ENCODE measurements at places on chromosomes 16 and 17. TPM values are rescaled to one million over a fixed set of nuclear protein-coding genes. Genes with fewer than 3 reads are reported as not detected.

GSG1L gene
- 0.08 TPM for total RNA-seq

CNGB1 gene
- total RNA-seq = not detected

FOXN1 gene
- total RNA-seq = not detected

TPSB2 gene
- total RNA-seq = 0.57 TPM

TMEM114 gene
- total RNA-seq = not detected

RAMP2 gene
- total RNA-seq = 1.1 TPM

DRC3 gene
- total RNA-seq = 3.6 TPM

KRT40 gene
- not detected for total RNA-seq

XYLT1 gene
- total RNA-seq = 0.62 TPM

BRIP1 gene
- total RNA-seq = 9.4 TPM

CDH8 gene
- total RNA-seq = 0.21 TPM

CEP20 gene
- 94.3 TPM for total RNA-seq

OTOP2 gene
- not detected for total RNA-seq

SNX20 gene
- 0.10 TPM for total RNA-seq

DNA sequence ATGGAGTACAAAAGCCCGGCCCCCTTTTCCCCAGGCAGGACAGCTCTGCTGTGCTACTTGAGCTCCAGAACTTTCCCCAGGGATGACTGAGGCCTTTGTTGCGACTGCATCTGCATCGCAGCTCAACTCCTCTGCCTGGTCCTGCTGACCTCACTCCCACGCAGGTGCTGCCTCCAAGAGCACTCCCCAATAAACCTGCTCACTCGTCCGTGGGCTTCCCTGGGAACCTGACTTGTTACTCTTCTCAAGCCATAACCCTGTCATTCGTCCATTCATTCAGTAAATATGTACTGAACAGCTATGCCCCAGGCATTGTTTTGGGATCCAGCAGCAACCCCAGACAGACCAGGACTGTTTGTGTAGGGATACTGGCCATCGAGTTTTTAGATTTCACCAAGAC, 11.6 kb upstream of the RMI2 start:
- DNase-seq = no peak

- DNase-seq = no peak
Measured at GRCh38 chr16:82405736-82406135, 221.0 kb upstream of the CDH13 start.

GRCh38 chr16:87864331-87864989, 4.8 kb downstream of the SLC7A5 start:
- no peak for DNase-seq

- DNase-seq = no peak
Measured at GRCh38 chr17:72720494-72720825, 372.0 kb downstream of the SLC39A11 start.

GRCh38 chr17:44653954-44654353, 2.3 kb upstream of the MEIOC start:
- no peak for DNase-seq

GRCh38 chr16:81531419-81531821, 86.8 kb downstream of the CMIP start:
- DNase-seq = no peak

DNA sequence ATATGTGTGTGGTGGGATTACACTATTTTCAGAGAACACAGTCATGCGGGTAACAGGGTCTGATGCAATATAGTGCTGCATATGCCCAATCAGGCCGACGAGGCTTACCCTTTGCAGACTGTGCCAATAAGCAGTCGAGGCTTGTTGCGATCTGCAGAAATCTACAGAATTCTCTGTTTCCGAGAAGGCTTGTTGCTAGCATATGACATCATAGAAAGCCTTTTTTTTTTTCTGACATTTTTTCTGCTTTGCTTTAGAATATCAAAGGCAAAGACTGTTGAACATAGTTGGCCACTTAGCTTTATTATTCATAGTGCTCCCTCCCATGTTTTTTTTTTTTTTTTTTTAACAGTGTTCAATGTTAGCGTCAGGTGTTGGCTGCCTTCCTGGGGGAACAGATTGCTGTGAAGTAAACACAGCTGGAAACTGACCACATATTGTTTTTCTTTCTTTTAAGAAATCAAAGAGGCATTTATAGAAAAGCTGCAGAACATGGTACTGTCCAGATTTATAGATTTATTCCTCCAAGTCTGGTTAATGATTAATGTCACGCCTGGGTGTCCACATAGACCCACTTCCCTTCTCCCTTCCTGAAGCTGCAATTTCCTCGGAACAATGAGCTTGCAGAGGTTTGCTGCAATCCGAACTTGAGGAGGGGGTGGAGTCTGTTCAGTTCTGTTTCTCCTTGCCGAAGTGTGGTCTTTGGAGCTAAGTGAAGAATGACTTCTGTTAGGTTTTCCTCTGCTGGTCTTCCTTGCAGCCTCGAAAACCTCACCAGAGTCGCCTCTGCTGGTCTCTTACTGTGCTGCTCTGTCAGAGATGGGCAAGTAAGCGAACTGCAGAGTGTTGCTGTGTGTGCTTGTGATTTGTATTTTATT, 87.3 kb downstream of the MAP2K6 start:
- DNase-seq = no peak

DNA sequence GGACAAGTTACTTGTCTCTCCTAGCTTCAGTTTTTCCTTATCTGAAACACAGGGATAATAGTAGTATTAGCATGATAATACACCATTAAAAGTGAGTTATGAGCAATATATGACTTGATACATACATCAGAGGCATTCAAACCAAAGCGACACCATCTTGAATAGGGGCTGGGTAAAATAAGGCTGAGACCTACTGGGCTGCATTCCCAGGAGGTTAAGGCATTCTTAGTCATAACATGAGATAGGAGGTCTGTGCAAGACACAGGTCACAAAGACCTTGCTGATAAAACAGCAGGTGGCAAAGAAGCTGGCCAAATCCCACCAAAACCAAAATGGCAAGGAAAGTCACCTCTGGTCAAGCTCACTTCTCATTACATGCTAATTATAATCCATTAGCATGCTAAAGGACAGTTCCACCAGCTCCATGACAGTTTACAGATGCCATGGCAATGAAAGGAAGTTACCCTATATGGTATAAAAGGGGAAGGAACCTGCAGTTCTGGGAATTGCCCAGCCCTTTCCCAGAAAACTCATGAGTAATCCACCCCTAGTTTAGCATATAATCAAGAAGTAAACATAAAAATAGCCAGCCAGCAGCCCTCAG, 37.2 kb upstream of the HS3ST3A1 start:
- no peak for DNase-seq

DNA sequence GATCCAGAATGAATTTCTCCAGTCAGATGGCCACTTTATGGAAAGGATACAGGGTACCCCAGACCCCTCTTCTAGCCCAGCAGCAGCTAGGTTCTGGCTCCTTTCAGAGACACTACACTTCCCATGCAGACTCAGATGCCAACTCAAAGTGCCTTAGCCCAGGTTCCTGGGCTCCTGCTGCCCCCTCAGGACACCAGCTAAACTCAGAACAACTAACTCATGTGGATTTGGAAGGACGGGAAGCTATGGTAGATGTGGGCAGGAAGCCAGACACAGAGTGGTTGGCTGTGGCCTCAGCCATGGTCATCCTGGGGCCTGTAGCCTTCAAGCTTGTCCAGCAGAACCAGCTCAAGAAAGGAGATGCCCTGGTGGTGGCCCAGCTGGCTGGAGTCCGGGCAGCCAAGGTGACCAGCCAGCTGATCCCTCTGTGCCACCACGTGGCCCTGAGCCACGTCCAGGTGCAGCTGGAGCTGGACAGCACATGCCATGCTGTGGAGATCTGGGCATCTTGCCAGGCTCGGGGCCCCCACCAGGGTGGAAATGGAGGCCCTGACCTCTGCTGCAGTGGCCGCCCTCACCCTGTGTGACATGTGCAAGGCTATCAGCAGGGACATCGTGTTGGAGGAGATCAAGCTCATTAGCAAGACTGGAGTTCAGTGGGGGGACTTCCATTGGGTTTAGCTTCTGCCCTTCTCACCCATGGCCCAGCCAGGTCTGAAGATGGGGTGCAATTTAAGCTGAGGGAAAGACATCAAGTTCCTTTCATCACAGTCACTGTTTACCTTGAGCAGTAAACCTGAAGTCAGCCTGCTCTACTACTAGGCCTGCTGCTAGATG, 111.8 kb downstream of the N4BP1 start:
- DNase-seq = no peak

DNA sequence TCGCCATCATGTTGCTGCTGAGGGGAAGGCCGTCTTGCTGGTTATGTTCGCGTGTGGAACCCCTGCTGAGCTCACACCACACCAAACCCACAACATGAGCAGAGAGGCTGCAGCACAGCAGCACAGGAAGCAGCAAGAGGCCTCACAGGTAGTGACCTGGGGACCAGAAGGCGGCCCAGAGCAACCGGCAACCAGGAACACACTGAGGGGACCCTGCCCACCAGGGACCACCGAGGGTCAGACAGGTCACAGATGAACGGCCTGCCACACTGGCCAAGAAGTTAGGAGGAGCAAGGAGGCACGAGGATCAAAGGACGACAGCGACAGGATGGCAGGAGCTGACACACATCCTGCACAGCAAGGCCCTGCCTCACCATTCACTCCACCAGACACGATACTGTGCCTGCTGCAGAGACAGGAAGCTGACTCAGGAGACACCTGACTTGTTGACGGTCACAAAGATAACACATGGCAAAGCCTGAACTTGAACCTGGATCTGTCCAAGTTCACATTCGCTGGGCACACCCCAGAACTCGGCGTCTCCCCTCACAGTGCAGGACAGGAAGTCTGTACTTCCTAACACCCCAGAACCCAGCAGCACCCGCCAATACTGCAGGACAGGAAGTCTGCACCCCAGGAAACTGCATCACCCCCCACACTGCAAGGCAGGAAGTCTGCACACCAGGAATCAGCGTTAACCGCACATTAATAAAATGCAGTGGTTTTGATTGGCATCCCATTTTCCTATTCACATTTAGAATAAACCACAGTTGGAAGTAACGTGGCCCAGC, 98.5 kb downstream of the ZNF778 start:
- peak; percentile 83 for DNase-seq

DNA sequence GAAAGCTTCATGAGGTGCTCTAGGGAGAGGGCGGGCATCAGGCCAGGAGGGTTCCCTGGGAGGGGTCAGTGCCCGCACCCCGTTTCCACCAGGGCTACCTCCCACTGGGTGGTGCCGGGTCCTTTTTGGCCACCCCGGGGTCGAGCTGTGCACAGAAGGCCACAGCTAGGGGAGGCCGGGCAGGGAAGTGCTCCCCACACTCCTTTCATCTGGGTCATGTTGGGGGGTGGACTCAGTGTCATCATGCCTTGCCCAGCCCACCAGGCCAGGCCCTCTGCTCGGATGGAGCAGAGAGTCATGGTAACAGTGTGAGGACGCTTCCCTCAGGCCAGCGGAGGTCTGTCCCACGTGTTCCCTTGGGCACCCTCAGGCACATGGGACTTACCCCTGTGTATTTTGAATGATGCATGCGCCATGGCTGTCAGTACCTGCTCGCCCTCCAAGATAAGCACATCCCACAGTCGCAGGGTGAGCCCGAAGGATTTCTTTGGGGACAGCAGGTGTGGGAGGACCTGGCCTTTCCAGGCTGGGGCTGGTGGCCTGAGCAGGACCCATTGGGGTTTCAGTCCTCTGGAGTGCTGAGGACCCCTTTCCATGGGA, 46.4 kb downstream of the TNFRSF13B start:
- no peak for DNase-seq

- DNase-seq = no peak
Measured at GRCh38 chr17:75353176-75353575, 52.3 kb downstream of the GRB2 start.

DNA sequence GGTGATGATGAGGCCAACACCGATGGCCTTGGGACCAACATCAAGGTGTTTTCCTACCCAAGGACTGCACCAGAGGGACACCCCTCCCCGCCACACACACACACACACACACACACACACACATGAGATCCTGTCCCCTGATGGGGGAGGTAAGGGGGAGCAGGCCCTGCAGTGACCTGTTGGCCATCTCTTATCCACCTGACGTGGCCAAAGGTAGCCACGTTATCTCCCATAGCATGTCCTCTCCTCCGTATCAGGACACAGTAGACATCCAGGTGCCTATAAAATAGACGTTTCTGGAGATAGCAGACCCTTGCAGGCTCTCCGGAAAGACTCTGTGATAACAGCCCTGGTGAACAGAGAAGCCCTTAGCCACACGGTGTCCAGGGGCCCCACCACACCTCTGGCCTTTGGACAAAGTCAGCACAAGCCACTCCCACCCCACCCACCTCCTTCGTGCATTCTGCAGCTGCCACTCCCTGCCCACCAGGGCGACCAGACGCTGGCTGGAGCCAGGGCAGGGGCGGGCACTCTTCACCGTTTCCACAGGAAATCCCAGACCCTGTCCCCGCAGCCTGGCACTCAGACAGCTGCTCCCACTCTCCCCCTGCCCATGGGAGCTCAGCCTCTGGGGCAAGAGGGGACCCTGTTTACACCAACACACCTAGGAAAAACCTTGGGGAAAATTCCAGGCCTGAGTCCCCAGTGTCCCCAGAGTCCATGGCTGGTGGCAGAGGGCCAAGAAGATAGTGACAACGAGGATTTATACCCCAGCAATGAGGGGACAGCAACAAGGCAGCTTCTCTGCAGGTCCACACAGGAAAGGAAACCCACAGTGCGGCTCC, 15.4 kb upstream of the ENPP7 start:
- no peak for DNase-seq

DNA sequence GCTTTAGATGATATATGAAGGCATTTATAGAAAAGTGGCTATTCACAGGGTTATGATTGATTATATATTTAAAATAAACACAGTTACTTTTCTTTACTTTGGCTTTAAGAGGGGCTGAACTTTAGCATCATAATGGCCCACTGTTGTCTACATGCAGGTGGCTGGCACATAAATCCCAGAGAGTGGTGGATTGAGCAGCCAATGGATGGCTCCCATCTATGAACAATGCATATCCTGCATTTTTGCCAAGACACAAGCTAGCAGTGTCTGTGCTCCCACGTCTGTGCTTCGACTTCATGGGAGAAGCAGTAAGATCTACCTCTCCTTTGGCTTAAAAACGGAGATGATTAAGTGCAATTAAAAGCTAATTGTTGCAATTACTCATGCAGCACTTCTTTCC, 373.2 kb upstream of the CDH11 start:
- DNase-seq = no peak

DNA sequence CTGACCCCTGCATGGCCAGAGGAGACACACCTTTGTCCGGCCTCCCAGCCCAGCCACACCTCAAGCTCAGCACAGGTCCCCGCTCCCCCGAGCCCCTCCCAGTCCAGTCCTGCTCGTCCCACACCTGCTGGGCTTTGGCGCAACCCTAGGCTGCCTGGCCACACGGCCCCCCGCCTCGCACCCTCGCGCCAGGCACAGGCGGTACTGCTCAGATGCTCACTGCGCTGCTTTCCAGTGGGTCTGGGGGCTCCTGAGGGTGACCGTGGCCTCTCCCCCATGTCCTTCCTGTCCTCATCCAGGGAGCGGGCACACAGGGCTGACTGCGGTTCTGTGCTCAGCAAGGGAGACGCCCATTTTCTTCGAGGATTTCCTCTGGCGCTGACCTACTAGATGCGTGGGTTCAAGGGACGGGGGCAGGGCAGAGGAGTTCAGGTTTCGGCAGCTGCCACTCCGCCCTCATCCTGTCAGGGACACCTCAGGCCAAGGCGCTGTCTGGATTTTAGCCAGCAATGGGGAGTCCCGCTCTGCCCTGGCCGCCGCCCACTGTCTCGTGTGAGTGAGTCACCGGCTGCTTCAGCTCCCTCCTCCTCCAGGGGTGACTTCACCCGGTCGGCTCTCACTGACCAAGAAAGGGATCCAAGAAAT, 118.0 kb upstream of the ZNF469 start:
- DNase-seq = no peak
